Calu3 (cell line): ENCODE measurements at places on chromosomes 5 and 9. TPM values are rescaled to one million over a fixed set of nuclear protein-coding genes. Genes with fewer than 3 reads are reported as not detected.
A peak's percentile ranks its signal among the peaks of the same experiment; 100 is the strongest.

Gene HINT2
- total RNA-seq, result 33.9 and 39.7 TPM in 2 replicates

DNA sequence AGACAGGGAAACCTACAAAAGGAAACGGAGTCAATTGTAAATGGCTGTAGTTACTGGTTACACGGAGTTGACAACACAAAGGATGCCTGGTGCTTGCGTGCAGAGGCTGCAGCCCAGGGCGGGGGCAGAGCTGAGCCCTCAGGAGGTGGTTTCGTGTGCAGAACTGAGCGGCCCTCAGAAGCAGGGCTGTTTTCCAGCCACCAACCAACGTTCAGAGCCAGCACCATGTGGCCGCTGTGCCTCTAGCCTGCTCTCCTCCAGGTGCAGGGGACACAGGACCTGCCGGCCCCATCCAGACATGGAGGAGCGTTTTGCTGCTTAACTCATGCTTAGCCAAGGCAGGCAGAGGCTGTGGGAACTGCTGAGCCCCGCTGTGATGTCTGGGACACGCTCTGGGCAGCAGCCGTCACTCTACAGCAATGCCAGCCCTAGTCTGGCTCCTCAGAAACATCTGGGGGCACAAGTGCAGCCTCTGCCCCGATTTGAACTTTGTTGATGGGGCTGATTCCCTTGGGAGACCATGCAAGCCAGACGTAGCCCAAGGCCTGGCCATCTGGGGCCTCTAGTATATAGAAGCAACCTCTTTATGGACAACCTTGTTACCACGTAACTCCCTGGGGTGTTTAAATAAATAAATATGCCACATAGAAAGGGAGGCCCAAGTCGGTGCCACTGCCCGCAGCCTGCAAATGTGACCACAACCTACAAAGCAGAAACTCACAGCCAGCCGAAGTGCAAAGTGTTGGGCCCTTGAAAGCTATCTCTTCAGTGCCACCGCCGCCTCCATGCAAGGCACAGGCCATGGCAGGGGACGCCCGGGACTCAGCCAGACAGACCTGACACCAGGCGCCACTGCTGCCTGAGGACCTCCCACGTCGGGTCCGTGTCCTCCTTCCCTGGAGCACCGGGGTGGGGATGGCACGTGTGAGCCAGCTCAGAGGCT lies 42.1 kb downstream of the NKD2 start:
- no peak for DNase-seq

Gene GLRA1
- total RNA-seq, result not detected in 2 replicates

Gene ENC1
- total RNA-seq, result 91.6 and 100 TPM in 2 replicates

DNA sequence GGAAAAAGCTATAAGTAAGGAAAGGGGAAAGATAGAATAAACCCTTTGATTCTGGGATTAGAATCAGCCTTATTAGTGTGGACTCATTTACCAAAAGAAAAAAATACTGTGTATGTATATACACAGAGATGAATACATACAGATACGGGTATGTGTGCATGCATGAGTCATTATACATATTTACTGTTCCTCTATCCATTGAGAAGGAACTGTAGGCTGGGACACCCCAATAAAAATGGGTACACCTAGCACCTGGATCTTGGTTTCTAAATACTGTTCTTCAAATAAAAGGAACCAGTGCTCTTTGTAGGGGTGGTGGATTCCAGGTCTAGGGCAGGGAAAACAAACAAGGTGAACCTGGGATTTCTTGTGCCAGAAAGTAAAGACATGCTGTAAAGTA lies 48.3 kb downstream of the WHRN start:
- no peak for DNase-seq

DNA sequence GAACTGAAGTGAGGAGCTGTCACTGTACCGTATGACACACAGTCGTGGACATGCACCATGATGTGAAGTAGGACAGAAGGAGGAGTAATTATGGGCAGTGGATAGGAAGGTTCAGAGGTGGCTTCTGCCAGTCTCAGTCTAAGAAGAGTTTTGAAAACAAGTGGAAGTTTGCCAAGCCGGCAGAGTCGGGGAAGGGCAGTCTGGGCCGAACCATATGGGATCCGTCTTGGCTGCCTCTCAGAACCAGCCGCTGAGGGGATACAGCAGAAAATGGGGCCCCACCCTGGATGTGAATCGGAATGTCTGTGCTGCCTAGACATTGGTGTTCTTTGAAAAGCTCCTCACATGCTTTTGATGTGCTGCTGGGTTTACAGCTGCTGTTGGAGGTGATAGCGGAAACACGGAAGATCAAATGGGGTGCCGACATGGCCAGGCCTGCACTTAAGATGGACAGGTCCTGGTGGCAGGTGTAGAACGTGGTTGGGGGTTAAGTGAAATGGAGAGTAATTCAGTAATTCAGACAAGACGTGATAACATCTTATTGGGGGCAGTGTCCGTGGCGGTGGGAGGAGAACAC lies 11.2 kb downstream of the SNX18 start:
- DNase-seq, result no peak

DNA sequence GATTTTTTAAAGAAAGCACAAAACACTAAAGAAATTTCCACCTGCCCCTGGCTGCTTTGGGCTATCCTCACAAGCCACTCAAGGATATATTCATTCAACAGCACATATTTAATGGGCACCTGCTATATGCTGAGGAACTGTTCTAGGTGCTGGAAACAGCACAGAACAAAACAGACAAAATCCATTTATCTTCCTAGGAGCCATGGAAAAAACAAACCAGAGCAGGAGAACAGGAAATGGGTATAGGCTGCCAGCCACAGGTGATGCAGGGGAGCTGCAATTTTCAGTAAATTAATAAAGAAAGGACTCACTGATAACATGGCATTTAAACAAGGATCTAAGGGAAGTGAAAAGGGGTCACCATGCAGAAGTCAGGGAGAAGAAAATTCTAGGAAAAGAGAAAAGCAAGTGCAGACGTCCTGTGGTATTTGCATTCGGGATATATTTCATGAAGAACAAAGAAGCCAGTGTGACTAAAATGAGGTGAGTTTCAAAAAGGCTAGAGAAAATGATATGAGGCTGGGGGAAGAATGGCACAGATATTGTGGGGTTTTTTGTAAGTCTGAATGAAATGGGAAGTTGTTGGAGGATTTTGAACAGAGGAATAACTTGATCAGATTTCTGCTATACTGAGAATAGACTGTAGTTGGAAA lies 152.2 kb downstream of the ADAMTSL1 start:
- no peak for DNase-seq

- DNase-seq, result no peak
These were observed 2.6 kb upstream of the NIPAL4 start for GRCh38 chr5:157457391-157457790.

Gene KCNN2
- total RNA-seq, result 1.2 and 2.0 TPM in 2 replicates

Gene RABGAP1
- 55.7 and 57.9 TPM in 2 replicates for total RNA-seq

DNA sequence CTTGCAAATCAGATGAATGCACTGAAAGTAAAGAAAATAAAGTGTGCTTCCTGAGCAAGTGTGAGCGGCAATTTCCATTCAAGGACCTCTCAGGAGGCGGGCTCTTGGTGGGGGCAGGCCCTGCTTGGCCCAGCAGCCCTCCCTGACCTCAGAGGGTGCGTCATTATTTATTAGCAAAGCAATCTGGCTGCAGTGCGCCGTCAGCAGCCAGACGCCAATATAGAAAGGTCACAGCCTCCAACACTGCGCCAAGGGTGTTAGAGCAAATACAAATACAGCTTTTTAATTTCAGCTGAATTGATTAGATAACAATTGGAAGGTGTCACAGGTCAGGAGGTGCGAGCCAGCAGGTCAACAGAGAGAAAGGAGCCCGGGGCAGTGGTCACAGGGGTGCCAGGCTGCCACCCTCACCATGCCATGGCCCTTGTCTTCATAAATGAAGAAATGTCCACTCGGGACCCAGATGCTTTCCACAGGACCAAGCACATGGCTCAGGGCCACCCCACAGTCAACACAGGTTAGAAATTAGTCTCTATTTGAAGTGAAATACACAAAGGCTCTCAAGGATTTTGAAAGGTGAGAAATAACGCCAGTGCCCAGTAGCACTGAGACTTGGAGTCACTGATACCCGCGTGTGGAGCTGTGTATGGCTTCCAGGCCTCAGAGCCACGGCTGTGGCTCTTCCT lies 309.8 kb downstream of the IRX2 start:
- no peak for DNase-seq

DNA sequence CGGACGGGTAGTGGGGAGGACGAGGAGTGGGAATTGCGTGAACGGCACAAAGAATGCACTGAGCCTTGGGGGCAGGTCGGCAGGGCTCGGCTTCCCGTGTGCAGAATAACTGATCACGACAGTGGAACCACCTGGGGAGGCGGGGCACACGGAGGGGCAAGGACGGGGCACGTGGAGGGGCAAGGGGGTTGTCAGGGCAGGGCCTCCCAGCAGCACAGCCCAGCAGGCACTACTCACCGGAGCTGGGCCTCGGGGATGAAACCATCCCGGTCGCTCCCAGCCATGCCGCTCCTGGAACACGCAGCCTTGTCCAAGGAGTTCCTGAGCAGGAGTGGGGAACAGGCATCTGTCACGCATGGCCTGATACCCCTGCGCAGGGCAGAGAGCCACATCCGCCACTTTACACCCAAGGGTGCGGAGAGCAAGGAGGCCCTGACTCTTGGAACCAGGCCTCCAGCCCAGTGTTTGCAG lies 33.4 kb downstream of the SARDH start:
- DNase-seq, result no peak

DNA sequence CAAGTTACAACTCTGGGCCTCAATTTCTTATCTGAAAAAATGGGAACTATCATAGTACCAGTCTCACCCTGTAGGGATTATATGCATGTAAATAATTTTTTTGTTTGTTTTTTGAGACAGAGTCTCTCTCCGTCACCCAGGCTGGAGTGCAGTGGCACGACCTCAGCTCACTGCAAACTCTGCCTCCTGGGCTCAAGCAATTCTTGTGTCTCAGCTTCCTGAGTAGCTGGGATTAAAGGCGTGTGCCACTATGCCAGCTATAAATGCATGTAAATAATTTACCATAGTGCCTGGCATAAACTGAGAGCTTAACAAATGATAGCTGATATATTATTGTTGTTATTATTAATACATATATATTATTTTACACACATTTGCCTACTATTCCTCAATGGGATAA lies 3.0 kb upstream of the ARHGAP26 start:
- DNase-seq, result no peak

GRCh38 chr5:124650951-124651662 lies 95.3 kb downstream of the ZNF608 start:
- no peak for DNase-seq

GRCh38 chr5:176618783-176619182 lies 8.8 kb upstream of the GPRIN1 start:
- no peak for DNase-seq

GRCh38 chr5:175573493-175574269 lies 84.2 kb upstream of the HRH2 start:
- no peak for DNase-seq

- DNase-seq, result no peak
These were observed 86.6 kb downstream of the EHMT1 start for GRCh38 chr9:137705443-137705863.

GRCh38 chr5:111224561-111225345 lies 569 bp downstream of the CAMK4 start:
- peak; percentile 24 for DNase-seq

GRCh38 chr9:116276651-116277121 lies 123.1 kb downstream of the PAPPA start:
- DNase-seq, result no peak

Gene SH3RF2
- 21.9 and 25.1 TPM in 2 replicates for total RNA-seq

Gene PIP5K1B
- 8.6 and 9.0 TPM in 2 replicates for total RNA-seq

DNA sequence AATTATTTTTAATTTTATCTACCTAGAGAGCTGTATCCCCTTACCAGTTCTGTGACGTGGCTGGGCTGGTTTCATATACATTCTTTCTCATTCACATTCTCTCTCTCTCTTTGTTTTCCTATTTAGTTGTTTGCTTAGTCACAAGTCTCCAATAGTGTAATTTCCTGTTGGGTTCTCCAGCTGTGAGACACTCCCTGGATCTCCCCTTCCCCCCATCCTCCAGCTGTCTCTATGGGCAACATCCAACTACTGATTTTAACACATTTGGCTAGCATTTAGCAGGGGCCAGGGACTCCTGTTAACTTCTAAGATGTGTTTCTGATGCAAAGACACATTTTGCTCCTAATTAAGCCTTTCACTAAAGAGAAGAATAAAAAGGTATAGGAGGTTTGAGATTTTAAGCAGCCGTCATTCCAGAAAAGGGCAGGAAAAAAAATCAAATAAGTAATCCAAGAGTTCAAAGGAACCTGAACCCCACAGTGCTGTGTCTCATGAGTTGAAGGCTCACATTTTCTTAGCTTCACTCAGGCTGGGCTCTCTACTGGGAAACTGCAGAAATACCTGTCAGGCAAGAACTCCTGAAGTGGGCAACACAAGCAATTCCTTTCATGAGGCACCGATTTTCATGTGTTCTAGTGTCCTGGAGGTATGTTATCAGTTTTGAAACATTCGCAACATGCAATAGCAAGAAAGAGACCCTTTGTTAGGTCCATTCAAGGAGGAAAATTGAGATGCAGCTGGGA lies 198.7 kb upstream of the C9orf72 start:
- peak; percentile 37 for DNase-seq

DNA sequence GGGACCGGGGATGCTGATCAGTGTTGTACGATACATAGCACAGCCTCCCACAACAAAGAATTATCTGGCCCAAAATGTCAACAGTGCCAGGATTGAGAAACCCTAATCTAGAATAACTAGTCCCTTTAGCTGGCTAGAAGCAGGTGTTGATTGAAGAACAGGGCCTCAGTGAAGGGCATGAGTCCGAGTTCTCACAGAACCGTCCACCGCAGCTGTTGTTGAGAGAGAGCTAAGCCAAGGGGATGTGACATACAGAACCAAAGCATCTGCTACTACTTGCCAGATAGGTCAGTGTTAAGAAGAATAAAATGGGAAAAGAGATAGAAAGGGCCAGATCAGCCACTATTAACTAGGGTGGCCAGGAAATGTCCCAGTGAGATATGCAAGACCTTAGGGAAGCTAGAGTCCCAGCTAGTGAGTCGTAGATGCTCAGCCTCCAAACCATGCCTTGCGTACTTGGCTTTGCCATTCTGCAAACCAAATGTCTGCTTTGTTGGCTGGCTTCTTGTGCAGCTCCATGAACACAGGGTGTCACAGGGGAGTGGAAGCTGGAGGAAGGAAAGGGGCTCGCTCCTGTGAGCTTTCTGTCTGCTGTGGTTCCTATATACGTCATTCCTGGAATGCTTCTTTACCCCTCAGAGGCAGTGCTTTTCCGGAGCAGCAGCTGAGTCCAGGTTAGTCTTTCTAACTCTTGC lies 68.9 kb downstream of the FBXO38 start:
- no peak for DNase-seq

GRCh38 chr5:36842087-36842486 lies 34.5 kb upstream of the NIPBL start:
- DNase-seq, result no peak

Gene FGFR4
- total RNA-seq, result 275 and 291 TPM in 2 replicates

DNA sequence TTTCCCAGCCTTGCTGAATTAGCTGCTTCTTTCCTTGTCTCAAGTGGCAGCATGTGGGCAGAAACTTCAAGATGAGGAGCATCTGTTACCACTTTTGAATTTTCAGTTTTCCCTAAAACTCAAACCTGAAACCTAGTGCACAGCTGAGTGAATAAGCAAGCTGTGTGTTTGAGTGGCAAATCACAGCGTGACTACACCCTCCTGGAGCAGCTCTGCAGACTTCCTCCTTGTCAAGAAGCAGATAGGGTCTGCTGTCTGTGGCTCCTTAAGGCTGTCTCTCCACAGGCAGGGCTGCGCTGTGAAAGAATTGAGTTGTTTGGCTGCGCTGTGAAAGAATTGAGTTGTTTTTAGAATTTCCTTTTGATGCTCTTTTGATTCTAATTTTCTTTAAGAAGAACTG lies 179.7 kb upstream of the HAPLN1 start:
- DNase-seq, result no peak

- DNase-seq, result no peak
These were observed 14.5 kb downstream of the PTCH1 start for GRCh38 chr9:95502248-95502647.
